ENCODE measurements at places on chromosomes 5 and 9.

- no peak for DNase-seq
Measured at GRCh38 chr5:174300118-174300940, 254.8 kb downstream of the NSG2 start.

GRCh38 chr5:153237671-153238332 is 252.7 kb upstream of the GRIA1 start:
- DNase-seq = no peak

DNA sequence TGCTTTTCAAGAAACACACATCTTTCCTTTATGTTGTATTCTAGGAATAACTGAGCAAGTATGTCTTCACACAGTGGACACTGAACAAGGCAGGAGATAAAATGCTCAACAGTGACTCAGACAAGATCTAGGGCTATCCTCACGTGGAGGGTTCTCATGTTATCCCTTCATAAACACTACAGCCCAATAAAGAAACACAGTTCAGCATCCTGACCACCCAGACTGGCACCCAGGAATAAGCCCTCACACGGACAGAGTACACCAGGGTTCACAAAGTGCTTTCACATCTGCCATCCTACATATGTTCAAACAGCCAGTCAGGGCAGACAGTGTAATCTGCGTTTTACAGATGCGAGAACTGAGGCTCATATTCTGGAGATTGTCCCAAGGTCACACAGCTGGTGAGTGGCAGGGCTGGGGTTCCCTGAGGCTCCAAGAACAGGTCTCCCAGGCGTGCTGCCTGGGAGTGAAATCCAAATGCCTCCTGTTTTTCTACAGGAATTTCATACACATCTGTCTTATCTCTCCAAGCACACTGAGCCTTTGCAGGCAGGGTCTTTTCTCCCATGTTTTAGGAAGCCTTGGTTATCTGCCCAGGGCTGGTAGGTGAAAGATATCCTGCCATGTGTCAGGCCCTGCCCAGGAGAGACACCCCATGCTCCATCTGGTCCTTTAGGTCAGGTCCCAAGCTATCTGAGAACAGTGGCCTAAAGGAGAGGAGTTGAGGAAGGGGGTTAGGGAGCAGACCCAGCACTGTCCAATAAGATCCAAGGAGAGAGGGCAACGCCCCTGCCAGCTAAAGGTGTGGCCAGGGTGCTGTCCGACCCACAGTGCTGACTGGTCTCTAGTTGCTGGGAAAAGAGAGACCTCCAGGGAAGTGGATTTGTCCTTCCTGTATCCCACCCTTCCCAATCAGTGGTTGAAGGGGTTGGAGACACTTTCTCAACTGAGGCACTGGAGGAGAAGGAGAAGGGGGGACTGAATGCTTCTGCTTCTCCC is 47.9 kb upstream of the XPA start:
- no peak for DNase-seq

GRCh38 chr5:142618130-142618523 is 67.8 kb downstream of the FGF1 start:
- DNase-seq = no peak

DNA sequence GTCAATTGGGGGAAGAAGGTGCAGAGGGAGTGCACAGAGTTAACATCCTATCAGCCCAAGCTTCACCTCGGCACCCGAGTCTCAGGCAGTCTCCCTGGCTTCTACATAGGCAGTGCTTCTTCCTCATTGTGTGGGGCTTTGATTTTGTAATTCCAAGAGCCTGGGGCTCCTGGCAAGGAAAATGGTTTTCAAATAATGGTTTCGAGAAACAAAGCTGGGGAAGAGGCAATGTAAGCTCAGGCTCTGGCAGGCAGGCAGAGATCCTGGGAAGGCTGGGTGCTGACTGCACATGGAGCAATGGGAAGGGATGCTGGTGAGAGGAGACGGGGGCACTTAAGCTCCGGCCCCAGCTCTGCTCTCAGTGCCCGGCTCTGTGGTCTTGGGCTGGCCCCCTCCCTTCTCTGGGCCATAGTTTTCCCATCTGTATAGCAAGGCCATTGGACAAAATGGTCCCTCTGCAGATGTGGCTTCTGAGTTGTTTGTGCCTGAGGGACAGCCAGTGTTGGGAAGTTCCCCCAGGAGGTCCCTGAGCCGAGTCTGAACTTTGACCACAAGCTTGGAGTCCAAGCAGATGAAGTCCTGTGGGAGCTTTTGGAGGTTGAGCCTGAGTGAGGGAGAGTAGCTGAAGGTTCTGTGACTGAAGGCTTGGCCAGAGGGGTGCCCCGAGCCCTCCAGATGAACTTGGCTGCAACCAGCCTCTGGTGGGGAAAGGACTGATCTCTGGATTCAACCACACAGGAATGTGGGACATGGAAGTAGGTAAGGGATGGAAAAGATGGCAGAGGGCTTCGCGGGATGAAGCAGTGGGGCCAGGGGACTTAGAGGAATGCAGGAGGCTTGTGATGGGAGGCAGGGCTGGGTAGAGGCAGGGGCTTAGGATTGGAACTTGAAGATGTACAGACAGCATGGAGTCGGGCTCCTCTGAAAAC is 28.5 kb upstream of the IL17B start:
- DNase-seq = no peak

All from cortex of kidney (tissue), 1 donor.